SIG-M5 (cell line): ENCODE measurements at places on chromosomes 6 and 20.

- no peak for DNase-seq
These were observed 26.7 kb upstream of the TTPAL start for GRCh38 chr20:44448753-44449546.

- DNase-seq: no peak
These were observed 46.5 kb upstream of the RIPOR2 start for GRCh38 chr6:24982231-24982630.

GRCh38 chr6:137231895-137232294 lies 12.7 kb upstream of the IFNGR1 start:
- DNase-seq: no peak

DNA sequence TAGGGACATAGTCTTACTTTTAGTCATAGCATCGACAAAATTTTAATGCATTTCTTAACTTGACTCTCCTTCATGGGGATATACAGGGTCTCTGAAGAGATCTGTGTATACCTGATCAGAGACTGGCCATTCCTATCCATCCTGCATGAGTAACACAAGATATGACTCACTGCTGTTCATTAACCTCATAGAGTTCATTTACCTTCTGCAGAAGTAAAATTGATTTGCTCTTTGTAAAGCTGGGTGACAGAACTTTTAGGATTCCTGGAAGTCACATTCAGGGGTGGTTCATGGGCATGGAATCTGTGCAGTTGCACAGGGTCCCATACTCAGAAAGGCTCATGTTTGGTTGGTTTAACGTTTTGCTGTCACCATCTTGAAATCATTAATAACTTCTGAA lies 53.2 kb downstream of the PDE7B start:
- DNase-seq: no peak

DNA sequence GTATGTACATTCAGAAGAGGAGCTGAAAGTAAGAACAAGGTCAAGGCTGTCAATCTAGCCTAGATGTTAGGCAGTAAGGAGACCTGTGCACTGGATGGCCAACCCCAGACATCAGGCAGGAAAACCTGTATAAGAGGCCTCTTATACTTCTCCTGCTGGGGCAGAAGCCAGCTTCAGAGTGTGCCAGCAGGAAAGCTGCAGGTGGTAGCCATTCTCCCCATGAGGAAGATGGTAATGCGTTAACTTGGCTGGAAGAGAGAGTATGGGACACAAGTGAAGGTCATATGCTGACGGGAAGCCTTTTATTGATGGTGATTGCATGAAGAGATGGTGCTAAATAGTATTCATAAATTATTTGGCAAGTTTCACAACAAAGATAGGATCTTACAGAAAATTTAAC lies 20.6 kb downstream of the NHLRC1 start:
- DNase-seq: no peak

DNA sequence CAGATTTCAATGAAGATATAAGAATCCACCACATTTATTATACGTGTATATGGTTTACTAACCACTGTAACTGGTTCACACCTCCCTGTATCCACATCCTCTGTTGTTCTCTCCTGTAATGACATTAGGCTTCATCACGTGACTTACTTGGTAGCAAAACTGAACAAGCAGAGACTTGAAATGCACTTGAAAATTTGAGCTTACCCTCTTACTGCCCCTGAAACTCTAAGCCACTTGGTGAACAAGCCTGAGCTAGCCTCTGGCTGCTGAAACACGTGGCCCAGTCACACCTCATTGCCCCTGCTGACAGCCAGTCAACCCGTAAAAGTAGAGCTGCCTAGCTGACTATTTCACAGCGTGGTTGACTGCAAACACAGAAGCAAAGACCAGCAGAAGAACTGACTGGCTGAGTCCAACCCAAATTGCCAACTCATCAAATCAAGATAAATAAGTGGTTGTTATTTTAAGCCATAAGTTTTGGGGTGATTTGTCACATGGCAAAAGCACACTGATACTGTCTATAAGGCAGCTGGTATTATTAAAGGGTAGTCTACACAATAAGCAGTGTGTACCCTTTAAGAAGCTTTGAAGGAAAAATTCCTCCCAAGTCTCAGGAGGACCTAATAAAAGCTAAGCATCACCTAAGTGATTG lies 109.0 kb downstream of the RALGAPA2 start:
- no peak for DNase-seq

GRCh38 chr6:144266091-144266649 lies 19.0 kb upstream of the UTRN start:
- DNase-seq: no peak

DNA sequence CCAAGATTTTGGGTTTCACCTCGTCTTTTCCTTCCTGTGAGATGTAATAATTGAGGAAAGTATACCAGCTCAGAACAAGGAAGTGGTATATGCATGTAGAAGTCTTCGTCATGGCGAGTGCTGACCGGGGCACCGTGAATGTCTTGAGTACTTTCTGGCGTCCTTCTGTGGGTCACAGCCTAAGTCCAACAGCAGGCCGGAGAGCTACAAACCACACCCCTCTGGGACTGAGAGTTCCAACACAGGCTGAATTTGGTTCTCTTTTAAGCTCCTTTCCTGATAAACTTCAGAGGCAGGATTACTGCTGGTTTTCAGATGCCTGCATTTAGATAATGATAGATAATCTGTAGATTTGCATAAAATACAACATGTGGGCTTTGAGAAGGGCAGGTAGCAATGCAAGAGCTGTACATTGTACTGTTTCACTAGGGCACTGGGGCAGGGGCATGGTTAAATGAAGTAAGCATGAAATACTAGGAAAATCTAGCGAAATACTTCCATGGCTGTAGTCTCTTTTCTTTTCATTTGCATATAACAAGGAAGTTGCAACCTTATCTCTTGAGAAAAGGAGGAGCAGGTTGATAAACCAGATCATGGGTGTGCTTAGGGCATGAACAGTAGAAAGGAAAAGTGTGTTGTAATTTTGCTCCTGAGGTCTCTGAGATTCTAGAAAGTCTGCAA lies at the start of gene ADTRP:
Gene ADTRP (minus strand): TSS at position 156 of the 681 bp plus-strand sequence. CDS start 44 bp downstream, at position 112.
- DNase-seq: no peak

DNA sequence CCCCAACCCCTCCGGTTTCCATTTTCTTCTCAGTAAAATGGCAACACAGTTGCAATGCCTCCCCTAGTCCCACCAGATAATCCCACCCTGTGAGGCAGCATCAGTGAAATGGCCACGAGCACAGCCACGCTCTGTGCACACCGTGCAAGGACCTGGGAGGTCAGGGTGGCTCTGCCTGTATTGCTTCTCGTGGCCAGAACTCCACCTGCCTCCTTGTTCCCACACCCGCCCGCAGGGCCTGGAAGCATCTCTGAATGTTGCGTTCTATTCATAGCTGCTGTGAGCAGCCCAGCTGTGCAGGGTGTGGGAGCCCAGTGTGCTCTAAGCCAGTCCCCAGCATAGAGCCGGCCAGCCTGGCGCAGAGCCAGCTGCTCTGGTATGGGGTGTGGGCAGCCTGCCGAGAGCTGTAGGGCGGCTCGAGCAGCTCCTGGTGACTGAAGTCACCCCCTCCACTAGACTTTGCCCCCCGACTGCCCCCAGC lies 161.1 kb downstream of the DLL1 start:
- no peak for DNase-seq

DNA sequence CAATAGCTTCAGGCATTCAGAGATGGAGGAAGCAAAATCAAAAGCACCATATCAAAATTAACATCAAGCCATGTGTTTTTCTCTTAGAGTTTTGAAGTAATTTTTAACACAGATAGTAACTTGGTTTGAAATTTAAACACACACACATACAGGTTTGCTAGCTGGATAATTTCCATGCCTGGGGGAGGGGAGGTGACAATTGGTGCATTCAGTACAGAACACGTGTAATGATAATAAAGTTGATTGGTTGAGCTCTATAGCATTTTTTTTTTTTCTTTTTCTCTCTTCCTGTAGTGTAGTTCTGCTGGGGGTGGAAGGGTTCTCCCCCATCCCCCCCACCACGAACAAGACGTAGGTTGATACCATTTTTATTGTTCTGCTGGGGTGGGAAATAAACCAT lies 564.8 kb downstream of the LMBRD1 start:
- no peak for DNase-seq

DNA sequence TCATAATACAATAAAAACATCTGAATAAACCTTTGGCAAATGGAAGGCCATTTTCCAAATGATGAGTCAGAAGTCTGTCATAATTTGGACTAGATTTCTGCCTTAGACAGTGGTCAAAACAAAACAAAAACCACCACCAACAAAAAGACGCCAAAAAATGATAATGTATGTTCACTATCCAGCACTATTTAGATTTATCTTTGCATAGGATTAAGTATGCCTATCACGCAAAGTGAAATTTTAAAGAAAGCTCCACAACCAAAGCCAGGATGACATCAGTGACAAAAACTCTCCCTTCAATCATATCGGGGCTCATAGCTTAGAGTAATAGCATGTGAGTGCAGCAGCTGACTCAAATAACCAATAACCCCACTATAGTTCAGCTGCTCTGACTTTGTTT lies 201.9 kb downstream of the MOXD1 start:
- DNase-seq: no peak

DNA sequence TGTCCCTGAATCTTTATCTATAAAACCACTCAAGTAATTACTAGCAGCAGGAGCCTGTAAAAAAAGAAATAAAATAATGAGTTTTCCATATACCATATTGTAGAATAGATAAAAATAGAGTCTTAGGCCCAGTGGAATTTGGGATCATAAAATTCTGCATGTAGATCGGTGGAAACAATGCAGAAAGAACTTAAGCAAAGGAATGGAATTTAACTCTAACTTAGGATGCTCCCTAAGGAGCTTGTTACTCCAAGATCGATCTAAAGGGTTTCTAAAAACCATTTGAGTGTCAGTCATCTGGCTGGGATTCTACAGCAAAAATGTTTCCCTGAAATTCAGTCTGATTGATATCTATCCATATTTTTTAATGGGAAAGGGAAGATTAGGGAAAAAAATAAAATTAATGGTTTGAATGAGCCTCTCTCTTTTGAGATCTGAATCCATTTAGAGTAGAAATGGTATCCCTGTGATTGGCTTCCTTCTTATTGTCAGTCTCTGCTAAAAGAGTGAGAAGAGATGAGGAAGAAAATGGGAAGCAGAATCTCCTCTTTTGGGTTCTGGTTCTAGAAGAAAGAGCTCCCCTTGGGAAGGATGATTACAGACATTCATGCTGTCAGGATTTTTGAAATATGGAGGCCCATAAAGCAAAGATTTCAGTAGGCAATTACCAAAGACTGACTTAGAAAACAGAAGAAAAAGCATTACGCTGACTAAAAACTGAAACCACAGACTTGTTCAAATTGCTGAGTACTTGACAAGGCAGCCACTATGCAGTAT lies 564.3 kb upstream of the MARCKS start:
- no peak for DNase-seq

GRCh38 chr6:146997062-146997461 lies 207.2 kb upstream of the STXBP5 start:
- no peak for DNase-seq

DNA sequence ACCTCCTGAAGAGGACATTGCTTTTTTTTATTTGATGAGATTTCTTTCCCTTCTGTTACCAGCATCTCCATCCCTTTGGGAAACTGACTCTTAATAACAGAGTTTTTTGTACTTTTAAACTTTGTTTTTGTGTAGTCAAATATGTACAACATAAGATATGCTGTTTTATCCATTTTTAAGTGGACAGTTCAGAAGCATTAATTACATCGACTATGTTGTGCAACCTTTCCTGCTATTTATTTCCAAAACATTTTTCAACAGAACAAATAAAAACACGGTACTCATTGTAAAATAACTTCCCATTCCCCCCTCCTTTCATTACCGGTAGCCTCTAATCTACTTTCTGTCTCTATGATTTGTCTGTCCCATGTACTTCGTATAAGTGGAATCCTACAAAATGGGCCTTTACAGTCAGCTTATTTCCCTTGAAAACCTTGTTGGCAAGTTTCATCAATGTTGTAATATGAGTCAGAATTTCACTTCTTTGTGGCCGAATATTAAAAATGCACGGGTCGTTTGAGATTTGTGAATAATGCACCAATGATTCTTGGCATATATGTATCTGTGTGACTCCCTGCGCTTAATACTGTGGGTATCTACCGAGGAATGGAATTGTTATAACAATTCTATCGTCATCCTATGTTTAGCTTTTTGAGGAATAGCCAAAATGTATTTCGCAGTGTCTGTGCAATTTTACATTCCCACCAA lies 11.1 kb upstream of the RIPK1 start:
- DNase-seq: no peak

DNA sequence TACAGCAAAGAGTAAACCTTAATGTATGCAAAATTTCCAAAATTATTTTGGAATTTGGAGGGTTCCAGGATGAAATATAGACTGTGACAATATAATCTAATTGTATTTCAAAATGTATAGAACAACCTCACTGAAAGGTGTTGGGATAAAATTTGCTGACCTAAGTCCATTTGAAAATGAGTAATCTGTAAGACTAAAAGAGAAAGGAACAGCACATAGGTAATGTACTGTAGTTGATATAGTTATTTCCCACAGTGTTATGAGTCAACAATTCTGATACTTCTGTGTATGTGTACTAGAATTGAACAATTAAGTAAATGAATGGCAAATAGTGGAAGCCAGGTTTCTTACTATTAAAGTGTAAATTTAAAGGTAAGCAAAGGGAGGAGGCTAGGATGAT lies 23.8 kb upstream of the ELOVL4 start:
- DNase-seq: no peak
